ENCODE measurements at places on chromosomes 12 and 14.
A peak's percentile ranks its signal among the peaks of the same experiment; 100 is the strongest.

DNA sequence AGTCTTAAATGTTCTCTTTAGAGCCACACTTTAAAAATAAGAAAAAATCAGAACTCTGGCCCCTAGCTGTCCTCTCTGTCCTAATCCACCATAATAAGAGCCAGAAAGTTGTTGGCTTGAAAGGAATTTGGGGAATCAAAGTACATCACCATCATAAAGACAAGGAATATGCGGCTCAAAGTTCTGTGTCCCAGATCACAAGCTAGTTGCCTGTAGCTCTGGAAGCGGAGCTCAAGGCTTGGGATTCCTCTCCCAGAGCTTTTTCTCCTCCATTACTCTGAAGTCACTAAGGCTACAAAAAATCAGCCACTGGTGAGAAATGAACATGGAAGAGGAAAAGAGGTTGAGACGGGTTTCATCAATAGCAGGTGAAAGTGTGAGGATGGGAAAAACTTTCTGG, 6.4 kb downstream of the DPF3 start:
- DNase-seq: no peak

DNA sequence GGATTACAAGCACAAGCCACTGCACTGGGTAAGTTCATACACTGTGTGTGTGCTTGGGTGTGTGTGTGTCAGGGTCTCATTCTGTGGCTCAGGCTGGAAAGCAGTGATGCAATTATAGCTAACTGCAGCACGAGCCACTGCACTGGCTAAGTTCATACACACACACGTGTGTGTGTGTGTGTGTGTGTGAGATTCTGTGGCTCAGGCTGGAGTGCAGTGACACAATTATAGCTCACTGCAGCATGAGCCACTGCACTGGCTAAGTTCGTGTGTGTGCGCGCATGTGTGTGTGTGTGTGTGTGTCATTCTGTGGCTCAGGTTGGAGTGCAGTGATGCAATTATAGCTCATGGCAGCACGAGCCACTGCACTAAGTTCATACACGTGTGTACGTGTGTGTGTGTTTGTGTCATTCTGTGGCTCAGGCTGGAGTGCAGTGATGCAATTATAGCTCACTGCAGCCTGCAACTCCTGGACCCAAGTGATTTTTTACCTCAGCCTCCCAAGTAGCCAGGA, 85.4 kb downstream of the HECTD1 start:
- DNase-seq: no peak

DNA sequence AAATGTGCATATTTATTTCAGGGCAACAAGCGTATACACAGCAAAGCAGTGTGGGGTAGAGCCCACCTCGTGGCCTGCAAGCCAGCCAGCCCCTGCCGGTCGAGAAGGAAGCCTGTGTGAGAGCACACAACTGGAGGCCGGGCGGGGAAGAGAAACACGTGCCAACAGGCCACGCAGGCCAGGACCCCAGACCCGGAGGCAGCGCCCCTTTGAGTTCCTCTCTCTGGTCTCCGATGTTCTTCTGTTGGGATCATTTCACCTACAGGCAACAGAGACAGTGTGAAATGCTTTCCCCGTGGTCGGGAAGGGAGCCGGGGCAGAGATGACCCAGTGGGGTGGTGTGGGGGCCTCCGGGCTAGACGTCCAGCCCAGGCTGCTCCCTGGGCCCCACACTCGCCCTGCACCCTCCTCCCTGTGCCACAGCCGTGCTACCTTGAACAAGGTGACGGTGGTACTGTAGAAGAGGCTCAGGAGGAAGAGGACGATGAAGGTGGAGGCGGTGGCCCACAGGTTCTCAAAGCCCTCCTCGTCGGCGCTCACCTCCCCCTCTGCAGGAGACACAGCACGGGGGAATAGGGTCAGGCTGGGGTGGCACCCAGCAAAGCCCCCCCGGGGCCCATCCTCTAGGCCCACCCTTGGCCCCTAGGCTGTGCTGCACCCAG, 325.5 kb downstream of the TMEM121 start:
- no peak for DNase-seq

GRCh38 chr14:88007608-88008007, 2.7 kb downstream of the GPR65 start:
- DNase-seq: peak; percentile 33

DNA sequence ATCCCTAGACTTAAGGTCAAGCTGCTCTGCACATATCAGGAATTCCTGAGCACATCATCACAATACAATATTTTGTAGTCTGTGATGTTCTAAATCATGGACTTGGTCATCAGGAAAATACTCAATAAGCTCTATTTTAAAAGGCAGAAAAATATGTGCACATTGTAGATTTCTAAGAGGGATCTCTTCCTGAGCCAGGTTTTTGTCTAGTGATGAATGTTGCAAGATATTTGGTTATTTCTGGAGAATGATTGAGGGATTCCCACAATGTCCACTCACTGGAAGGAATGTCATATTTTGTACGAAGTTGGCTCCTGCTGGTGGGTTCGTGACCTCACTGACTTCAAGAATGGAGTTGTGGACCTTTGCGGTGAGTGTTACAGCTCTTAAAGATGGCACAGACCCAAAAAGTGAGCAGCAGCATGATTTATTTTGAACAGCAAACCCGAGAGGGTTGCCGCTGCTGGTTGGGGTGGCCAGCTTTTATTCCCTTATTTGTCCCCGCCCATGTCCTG, 300.9 kb upstream of the DCN start:
- no peak for DNase-seq

- no peak for DNase-seq
These were observed 30.7 kb downstream of the PXN start for GRCh38 chr12:120234643-120235368.

- DNase-seq: peak; percentile 88
These were observed at the start of gene AP1G2 for GRCh38 chr14:23567186-23568020. AP1G2 (minus strand) TSS chr14:23567791; CDS start chr14:23567314, 477 bp downstream.
